ENCODE measurements at places on chromosomes 3 and 15.

DNA sequence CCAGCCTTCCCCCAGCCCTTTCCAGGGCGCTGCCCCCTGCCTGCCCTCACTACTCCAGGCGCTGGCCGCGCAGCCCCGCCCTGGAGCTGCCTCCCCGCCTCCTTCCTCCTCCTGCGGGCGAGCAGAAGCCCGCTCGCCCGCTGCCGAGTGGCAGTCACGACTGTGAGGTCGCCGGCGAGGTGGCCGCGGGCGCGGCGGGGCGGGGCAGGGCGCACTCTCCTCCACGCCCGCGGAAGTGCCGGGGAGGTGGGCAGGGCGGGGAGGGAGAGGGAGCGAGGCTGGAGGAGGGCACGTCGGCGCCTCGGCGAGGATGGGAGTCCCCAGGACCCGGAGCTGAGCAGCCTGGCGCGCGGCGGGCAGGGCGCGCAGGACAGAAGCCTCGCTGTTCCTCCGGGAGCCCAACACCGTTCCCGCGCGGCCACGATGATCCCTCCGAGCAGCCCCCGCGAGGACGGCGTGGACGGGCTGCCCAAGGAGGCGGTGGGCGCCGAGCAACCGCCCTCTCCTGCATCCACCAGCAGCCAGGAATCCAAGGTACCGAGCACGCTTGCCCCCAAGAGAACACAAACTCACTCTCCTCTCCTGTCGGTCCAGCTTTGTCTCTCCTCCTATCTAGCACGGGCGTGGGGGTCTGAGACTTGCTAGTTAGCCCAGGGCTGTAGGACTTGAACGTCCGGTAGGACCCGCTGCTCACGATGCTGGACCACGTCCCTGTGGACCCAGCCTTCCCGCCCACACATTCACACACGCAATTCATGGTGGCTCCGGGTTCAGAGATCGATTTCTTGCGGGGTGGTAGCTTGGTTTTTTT is at the start of gene STAC:
TSS of gene STAC (plus strand) at position 284 of the 811 bp plus-strand sequence. CDS start at position 424, 140 bp downstream.
- no peak within 1 kb of the TSS for H3K27ac ChIP-seq
- H3K4me1 ChIP-seq: no peaks in the 10 kb centered on the region
- ATAC-seq: peak; percentile 18
- H3K4me3 ChIP-seq: peak within 1 kb of the TSS; percentile 24
- H3K27me3 ChIP-seq: peaks cover 28% of the 10 kb centered on the region

DNA sequence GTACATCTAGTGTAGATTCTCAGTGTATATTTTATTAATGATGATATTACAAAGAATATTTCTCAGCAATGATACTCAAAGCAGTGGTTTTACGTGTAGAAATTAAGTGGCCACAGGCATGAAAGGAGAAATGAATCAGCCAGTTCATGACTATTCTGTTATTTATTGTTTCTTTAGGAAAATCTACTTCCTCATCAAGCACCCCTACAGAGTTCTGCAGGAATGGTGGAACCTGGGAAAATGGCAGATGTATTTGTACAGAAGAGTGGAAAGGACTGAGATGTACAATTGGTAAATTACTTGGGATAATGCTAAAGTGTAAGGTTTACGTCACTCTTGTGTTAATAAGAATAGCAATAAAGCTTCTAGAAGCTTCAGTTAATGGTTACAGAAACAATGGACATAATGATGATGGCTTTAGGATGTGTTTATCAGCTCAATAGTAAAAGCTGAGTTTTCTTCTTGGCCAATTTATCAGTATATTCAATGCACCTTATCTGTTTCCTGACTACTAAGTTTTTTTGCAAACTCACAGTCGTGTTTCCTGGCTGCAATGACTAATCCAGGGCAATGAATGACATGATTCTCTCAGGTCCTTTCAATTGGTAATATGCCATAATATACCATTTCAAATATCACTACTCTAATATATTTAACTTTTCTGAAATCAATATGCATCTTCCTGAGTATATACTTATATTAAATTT is 20.2 kb downstream of the ADGRG7 start:
- H3K27ac ChIP-seq: no peak overlapping the region
- no peak overlapping the region for H3K4me3 ChIP-seq
- peaks cover 8% of the 10 kb centered on the region for H3K27me3 ChIP-seq
- no peaks in the 10 kb centered on the region for H3K4me1 ChIP-seq
- no peak for ATAC-seq

DNA sequence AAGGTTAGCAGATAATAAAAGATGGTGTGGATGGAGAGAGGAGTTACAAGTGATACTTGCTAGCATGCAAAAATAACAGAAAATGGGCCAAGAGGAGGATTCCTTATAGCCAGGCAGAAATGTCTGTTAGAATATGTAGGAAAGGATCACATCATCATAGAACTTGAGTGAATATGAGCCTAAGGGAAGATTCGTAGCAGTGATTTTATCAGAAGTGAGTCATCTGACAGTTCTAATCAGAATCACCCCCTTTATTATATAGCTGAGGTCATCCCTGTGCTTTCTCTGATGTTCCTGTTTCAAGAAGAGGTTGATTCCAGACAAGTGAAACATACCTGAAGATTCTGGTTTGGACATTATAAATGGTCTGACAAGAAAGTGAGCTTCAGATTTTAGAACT is 22.9 kb downstream of the EXOG start:
- H3K27ac ChIP-seq: peak overlapping the region; percentile 72
- H3K36me3 ChIP-seq: peaks cover 52% of the 10 kb centered on the region
- peaks cover 14% of the 10 kb centered on the region for H3K4me1 ChIP-seq
- H3K27me3 ChIP-seq: no peaks in the 10 kb centered on the region
- H3K4me3 ChIP-seq: peak overlapping the region; percentile 48

DNA sequence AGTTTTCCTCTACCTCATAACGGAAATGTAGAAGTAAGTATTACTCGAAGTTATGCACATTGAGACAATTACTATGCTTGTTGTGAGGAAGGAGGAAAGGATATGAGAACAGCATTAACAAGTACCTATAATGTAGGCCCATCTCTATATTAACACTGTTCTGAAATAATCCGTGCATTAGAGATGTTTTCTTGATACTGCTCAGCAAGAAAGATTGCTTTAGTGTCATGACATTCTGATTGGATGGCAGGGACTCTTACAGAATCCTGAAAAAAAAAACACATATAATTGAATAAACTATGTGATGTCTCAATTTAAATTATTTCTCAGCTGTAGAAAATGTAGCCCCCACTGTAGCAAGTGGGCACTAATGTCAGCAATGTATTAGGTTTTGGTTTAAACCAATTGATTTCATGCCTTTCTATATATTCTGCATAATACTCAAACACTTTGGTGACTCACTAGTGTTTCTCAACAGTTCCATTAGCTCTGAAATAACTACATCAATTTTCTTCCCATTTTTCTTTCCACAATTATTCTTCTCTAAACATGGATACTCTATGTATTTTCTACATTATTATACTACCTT is 598.3 kb upstream of the BCHE start:
- H3K27ac ChIP-seq: no peak overlapping the region
- H3K4me1 ChIP-seq: no peaks in the 10 kb centered on the region
- no peak overlapping the region for H3K4me3 ChIP-seq
- no peaks in the 10 kb centered on the region for H3K36me3 ChIP-seq
- ATAC-seq: no peak
- no peaks in the 10 kb centered on the region for H3K27me3 ChIP-seq

DNA sequence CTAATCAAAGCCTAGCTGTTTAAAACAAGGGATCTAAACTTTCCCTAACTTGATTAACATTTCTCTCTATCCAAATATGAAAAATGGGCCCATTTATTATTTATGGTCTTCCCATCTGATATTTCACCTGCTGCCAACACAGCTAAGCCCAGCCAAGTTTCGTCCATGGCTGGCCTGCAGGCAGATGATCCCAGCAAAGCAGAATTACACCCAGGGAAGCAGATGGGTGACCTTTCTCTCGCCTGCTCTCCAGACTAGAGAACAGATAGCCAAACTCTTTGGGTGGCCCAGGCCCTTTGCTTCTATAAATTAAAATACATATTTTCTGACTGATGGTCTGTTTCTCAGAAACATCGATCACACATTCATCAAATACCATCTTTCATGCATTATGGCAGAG is 1038.8 kb downstream of the AGBL1 start:
- H3K4me3 ChIP-seq: no peak overlapping the region
- H3K27ac ChIP-seq: no peak overlapping the region
- H3K36me3 ChIP-seq: no peaks in the 10 kb centered on the region
- H3K27me3 ChIP-seq: peaks cover 6% of the 10 kb centered on the region
- H3K4me1 ChIP-seq: no peaks in the 10 kb centered on the region

DNA sequence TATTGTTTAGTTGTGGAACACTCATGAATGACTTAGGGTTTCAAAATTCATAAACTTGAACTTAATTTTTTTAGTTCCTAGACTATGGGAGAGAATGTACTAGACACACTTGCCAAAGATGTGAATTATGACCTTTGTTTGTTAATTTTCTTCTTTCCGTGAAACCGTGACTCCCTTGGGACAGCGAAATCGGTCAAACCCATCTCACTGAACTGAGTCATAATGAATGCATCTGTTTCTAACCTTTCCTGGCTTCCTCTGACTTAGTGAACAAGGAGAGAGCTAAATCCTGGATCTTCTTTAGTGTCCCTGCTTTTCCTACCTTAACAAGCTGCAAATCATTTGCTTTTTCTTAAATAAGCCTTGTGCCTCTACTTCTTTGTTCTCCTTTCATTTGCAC is 85.5 kb downstream of the LARS2 start:
- H3K27me3 ChIP-seq: no peaks in the 10 kb centered on the region
- no peak overlapping the region for H3K27ac ChIP-seq
- no peak overlapping the region for H3K4me3 ChIP-seq
- no peaks in the 10 kb centered on the region for H3K4me1 ChIP-seq

DNA sequence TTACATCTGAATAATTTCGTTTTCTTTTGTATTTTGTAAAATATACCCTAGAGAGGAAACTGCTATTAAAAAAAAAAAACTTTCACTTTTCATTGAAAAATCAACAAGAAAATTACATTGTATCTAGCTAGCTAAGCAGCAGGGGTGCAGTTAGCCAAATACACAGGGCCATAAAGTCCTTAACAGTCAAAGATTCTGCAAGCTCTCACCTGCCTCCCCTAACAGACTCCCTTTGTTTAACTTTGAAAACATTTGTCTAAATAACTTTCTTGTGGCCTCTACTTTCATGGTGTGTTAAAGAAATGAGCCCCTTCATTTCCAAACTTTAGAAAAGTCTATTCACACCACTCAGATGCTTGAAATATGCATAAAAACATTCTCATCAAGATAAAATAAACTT is 23.3 kb downstream of the CBLB start:
- peak overlapping the region; percentile 43 for H3K27ac ChIP-seq
- no peak overlapping the region for H3K4me3 ChIP-seq
- H3K4me1 ChIP-seq: peaks cover 19% of the 10 kb centered on the region
- H3K27me3 ChIP-seq: no peaks in the 10 kb centered on the region
- peaks cover 72% of the 10 kb centered on the region for H3K36me3 ChIP-seq

- H3K36me3 ChIP-seq: no peaks in the 10 kb centered on the region
- peaks cover 6% of the 10 kb centered on the region for H3K27me3 ChIP-seq
- no peak overlapping the region for H3K4me3 ChIP-seq
- no peak overlapping the region for H3K27ac ChIP-seq
- peak; percentile 85 for ATAC-seq
These were observed 44.4 kb downstream of the PCOLCE2 start for GRCh38 chr3:142844339-142844977.

GRCh38 chr3:123637131-123637530 is 52.3 kb upstream of the HACD2 start:
- H3K36me3 ChIP-seq: no peaks in the 10 kb centered on the region
- ATAC-seq: no peak
- no peaks in the 10 kb centered on the region for H3K27me3 ChIP-seq
- no peaks in the 10 kb centered on the region for H3K4me1 ChIP-seq

- no peaks in the 10 kb centered on the region for H3K36me3 ChIP-seq
- peak overlapping the region; percentile 64 for H3K27ac ChIP-seq
- ATAC-seq: peak; percentile 90
- peaks cover 26% of the 10 kb centered on the region for H3K4me1 ChIP-seq
- peak overlapping the region; percentile 62 for H3K4me3 ChIP-seq
- no peaks in the 10 kb centered on the region for H3K27me3 ChIP-seq
These were observed 11.9 kb upstream of the CD200R1L start for GRCh38 chr3:112858410-112859069.

- H3K36me3 ChIP-seq: no peaks in the 10 kb centered on the region
- H3K27me3 ChIP-seq: peaks cover 14% of the 10 kb centered on the region
- no peak for ATAC-seq
- H3K4me3 ChIP-seq: no peak overlapping the region
These were observed 37.3 kb upstream of the CACNA1D start for GRCh38 chr3:53457068-53457467.

- H3K36me3 ChIP-seq: no peaks in the 10 kb centered on the region
- no peaks in the 10 kb centered on the region for H3K27me3 ChIP-seq
- no peak overlapping the region for H3K27ac ChIP-seq
These were observed 31.5 kb downstream of the FEM1B start for GRCh38 chr15:68309024-68309423.

GRCh38 chr3:107953722-107954121 is 137.1 kb downstream of the CD47 start:
- peaks cover 25% of the 10 kb centered on the region for H3K4me1 ChIP-seq
- H3K4me3 ChIP-seq: no peak overlapping the region
- H3K36me3 ChIP-seq: no peaks in the 10 kb centered on the region
- H3K27me3 ChIP-seq: no peaks in the 10 kb centered on the region
- ATAC-seq: peak; percentile 18

DNA sequence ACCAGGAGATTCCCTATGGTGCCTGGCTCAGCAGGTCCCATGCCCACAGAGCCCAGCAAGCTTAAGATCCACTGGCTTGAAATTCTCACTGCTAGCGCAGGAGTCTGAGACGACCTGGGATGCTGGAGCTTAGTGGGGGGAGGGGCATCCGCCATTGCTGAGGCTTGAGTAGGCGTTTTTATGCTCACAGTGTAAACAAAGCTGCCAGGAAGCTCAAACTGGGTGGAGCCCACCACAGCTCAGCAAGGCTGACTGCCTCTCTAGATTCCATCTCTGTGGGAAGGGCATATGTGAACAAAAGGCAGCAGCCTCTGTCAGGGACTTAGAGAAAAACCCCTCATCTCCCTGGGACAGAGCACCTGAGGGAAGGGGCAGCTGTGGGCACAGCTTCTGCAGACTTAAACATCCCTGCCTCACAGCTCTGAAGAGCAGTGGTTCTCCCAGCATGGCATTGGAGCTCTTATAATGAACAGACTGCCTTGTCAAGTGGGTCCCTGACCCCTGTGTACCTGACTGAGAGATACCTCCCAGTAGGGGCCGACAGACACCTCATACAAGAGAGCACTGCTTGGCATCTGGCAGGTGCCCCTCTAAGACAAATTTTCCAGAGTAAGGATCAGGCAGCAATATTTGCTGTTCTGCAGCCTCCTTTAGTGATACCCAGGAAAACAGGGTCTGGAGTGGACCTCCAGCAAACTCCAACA is 231.5 kb upstream of the SETMAR start:
- H3K4me3 ChIP-seq: no peak overlapping the region
- H3K36me3 ChIP-seq: no peaks in the 10 kb centered on the region
- no peaks in the 10 kb centered on the region for H3K27me3 ChIP-seq
- no peak overlapping the region for H3K27ac ChIP-seq
- no peak for ATAC-seq
